ENCODE measurements at places on chromosomes 13 and 19.

- DNase-seq, result no peak
Measured at GRCh38 chr19:19211499-19212420, at the start of gene NCAN. Gene NCAN, plus strand, starts transcription at chr19:19211958. Its CDS starts 4,996 bp downstream, at chr19:19216954.

- no peak for DNase-seq
Measured at GRCh38 chr19:43902399-43902798, 32.7 kb downstream of the ZNF45 start.

GRCh38 chr13:105139380-105140285 is 1395.8 kb downstream of the EFNB2 start:
- DNase-seq, result peak; percentile 32

DNA sequence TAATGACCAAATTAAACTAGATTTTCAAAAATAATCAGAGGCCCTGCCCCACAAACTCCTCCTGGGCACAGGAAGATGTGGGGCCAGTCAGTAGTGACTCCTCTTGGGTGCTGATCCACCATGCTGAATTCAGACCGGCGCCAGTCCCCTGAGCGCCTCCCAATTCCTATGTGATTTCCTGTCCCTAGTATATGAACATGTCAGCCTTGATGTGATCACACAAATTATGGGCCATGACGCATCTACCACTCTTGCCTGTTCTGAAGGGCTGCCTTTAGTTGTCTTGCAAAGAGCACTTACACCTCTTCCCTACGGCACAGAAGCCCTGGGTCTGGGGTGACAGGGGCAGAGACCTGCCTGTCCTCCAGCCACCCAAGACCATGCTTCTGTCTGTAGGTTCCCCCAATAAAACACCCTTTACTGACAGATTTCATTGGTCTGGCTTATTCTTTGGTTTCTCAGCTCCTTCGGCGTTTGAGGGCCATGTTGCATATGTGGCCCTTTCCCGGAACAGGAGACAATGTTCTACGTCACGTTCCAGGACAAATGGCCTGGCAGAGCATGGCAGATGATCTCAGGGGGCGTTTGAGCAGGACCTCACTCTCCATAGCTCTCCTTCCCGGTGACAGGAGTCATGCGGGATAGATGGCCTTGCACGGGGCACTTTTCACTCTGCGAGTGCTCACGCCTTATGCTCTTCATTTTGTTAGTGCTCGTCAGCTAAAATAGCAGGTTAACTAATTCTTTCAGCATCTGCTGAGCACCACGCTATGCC is 5.6 kb upstream of the ATP11A start:
- no peak for DNase-seq

- DNase-seq, result no peak
Measured at GRCh38 chr13:92829930-92830329, 396.7 kb upstream of the GPC6 start.

- no peak for DNase-seq
Measured at GRCh38 chr19:811506-812048, 10.2 kb downstream of the PLPPR3 start.

DNA sequence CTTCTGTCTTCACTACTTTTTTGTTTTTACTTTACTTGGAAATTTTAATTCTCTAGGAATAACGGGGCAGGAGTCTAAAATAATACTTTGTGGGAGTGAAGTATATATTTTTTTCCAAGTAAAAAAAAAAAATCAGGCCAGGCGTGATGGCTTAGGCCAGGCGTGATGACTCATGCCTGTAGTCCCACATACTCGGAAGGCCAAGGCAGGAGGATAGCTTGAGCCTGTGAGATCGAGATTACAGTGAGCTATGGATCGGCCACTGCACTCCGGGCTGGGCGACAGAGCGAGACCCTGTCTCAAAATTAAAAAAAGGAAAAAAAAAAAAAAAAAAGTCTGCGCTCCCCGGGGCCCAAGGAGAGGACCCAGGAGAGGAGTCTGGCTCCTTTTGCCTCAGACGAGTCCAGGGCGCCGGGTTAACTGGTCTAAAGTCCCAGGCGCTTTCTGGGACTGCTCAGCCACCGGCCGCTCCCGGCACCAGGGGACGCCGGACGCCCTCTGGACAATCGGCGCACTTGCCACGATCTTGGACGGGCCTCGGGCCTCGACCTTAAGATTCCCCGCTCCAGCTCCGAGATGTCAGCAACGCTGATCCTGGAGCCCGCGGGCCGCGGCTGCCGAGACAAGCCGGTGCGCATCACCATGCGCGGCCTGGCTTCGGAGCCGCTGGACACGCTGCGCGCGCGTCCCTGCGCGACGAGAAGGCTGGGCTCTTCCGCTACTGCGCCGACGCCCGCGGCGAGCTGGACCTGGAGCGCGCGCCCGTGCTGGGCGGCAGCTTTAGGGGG is 2.7 kb upstream of the ZFP82 start:
- no peak for DNase-seq

DNA sequence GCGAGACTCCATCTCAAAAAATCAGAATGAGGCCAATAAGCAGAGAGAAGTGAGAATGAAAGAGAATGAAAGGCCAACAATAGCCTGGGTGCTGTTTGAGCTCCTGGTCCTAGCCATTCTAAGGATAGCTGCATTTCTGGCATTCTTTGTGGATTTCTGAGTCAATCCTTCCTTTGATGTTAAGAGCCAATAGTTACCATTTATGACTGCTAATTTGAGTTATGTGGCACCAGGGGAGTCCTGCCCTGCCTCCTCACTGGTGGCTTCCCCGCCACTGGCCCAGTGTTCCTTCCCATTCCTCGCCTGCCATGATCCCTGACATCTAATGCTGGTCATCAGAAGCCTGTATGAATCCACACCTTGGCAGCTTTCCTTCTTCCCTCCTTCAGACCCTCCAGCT is 991.2 kb downstream of the UQCRFS1 start:
- DNase-seq, result no peak

DNA sequence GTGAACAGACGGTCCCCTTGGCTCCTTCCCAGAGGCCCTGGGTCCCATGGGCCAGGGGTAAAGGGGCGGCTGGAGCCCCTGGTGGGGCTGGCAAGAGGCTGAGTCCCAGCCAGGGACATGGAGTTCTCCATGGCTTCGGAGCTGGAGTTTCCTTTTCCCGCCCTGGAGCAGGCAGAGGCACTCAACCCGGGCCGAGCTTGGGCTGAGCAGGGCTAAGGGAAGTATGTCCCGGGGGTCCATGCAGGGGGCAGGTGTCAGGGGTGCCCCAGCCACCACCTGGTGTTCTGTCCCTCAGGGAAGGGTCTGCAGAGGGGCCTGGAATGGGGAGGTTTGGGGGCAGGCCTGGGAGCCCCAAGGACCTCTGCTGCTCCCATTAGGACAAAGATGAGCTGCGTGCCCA is 54.0 kb upstream of the TPM4 start:
- DNase-seq, result no peak

- DNase-seq, result no peak
Measured at GRCh38 chr19:17314007-17314593, 4.7 kb downstream of the DDA1 start.

DNA sequence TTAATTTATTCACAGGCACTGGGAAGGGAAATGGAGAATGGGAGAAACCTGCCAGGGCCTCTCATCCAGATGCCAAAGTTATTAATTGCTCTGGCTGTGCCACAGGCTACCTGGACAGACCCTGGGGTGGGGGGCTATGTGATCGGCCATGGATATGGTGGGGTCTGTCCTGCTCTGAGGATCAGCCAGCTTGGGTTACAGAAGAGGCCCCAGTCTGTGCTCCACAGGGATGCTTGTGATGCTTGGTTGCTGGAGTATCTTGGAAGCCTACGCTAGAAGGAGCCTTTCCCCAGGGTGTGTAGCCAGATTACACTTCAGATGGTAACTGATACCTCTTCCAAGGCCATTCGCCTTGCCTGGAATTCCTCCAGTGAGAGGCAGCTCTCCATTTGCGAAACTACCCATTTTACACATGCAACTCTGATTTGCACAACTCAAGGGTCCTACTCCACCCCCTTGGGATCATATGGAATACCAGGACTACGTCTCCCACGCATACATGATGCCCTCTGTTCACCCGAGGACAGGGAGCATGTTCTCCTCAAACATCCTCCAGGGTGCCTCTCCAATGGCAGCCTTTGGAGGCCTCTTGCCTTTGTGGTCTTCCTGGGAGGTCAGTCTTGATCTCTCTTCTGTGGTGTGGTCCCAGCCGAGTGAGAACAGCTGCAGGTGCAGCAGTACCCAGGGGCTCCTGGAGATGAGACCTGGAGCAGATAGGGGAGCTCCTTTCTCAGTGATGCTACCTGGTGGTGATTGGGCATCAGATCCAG is 186.6 kb upstream of the TSHZ3 start:
- DNase-seq, result no peak

- no peak for DNase-seq
Measured at GRCh38 chr13:49784886-49785570, 7.5 kb downstream of the KPNA3 start.

DNA sequence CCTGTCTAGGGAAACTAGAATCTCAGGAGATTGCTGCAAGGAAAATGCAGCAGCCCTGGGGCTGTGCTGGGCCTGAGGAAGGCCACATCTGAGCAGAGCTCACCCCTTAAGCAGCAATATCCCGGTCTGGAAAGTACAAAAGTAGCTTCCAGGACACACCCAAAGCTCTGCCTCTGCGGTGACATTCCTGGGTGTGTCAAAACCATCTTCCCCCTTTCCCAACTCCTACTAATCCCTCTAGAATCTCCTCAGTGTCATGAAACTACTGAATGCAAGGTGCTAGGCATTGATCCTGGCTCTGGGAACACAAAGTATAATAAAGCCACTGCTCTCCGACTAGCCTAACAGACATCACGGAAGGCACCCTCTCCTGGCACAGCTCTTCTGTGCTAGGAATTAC is 5.0 kb downstream of the PBX4 start:
- DNase-seq, result no peak

DNA sequence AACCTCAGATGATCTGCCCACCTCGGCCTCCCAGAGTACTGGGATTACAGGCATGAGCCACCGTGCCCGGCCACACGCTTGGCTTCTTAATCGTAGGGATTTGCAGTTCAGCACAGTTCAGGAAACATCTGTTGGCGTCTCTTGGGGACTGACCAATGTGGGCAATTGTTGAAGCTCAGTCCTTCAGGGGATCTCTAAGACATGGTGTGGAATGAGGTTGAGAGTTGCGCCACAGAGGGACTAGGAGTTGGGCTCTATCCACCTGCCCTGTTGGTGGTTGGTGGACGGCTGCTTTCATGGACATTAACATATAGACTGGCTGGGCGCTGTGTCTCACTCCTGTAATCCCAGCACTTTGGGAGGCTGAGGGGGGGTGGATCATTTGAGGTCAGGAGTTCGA is 37.3 kb upstream of the SIN3B start:
- no peak for DNase-seq

- no peak for DNase-seq
Measured at GRCh38 chr13:48505012-48505411, 27.9 kb downstream of the RCBTB2 start.

GRCh38 chr13:60112771-60113170 is 51.0 kb downstream of the DIAPH3 start:
- DNase-seq, result no peak

DNA sequence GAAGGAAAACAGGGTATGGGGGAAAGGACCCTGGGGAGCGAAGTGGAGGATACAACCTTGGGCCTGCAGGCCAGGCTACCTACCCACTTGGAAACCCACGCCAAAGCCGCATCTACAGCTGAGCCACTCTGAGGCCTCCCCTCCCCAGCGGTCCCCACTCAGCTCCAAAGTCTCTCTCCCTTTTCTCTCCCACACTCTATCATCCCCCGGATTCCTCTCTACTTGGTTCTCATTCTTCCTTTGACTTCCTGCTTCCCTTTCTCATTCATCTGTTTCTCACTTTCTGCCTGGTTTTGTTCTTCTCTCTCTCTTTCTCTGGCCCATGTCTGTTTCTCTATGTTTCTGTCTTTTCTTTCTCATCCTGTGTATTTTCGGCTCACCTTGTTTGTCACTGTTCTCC is 2.7 kb downstream of the KLK3 start:
- no peak for DNase-seq

DNA sequence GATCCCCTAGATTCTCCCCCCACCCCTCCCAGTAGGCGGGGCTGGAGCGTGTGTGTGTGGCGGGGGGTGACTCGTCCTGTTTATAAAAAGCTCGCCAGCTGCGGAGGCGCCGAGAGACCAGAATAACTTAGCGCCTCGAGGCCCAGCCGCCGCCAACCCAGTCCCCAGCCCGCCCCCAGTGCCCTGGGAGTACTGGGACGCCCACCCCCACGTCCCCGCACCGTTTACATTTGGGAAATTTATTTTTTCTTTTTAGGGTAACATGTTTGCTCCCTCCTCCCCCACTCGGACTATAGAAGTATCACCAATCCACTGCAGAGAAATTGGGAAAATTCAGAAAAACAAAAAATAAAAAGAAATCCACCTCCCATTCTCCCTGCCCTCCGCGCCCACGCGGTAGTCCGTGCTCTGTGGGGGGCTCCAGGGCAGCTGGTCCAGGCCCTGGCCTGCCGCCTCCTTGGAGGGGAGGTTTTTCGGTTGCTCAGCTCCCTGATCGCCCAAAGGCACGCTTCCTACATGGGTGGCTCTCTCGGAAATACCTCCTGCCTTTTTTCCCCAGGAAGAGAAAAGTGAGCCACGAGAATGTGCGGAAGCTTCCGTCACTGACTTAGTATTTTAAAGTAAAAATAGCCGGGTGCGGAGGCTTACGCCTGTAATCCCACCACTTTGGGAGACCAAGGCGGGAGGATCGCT is 1.5 kb upstream of the RAB3A start:
- no peak for DNase-seq

DNA sequence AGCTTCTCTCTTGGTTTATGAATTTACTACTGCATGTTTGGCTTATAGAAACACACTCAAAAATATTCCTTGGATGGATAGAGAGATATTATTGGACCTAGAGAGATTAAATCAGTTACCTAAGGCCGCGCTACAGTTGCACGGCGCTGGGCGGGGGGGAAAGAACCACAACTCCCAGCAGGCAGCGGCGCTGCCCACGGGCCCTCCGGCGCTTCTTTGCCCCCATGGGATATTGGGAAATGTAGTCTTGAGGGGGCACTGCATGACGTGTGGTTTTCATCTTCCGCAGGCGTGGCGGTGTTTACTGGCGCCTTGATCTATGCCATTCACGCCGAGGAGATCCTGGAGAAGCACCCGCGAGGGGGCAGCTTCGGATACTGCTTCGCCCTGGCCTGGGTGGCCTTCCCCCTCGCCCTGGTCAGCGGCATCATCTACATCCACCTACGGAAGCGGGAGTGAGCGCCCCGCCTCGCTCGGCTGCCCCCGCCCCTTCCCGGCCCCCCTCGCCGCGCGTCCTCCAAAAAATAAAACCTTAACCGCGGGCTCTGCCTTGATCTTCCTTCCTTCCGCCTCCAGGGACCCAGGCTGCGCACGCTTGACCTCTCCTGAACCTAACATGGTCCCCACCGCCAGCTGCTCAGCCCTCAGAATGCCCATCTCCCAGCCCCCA is 4.8 kb downstream of the EMP3 start:
- DNase-seq, result peak; percentile 71

GRCh38 chr13:46995874-46996273 is 99.0 kb upstream of the HTR2A start:
- DNase-seq, result no peak

GRCh38 chr13:103222683-103223082 is 156.5 kb upstream of the SLC10A2 start:
- DNase-seq, result no peak

GRCh38 chr19:13986348-13986904 is 19.7 kb downstream of the RFX1 start:
- peak; percentile 99 for DNase-seq

DNA sequence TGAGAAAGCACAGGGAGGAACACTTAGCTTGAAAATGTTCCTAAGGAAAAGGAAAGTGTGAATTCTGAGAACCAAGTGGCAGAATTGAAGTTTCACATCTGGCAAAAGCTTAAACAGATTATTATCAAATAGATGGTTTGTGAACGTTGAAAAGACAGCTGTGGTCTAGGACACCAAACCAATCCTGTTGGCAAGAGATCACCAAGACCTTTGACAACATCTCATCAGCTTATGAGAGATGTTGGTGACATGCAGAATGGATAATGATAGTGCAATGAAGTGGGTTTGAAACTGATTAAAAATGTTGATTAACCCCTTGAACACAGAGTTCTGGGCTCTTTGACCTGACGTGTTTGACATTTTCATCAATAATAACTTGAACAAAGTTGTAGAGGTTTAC is 74.6 kb upstream of the GPR183 start:
- DNase-seq, result no peak
